ENCODE measurements at places on chromosomes 3 and 15.

DNA sequence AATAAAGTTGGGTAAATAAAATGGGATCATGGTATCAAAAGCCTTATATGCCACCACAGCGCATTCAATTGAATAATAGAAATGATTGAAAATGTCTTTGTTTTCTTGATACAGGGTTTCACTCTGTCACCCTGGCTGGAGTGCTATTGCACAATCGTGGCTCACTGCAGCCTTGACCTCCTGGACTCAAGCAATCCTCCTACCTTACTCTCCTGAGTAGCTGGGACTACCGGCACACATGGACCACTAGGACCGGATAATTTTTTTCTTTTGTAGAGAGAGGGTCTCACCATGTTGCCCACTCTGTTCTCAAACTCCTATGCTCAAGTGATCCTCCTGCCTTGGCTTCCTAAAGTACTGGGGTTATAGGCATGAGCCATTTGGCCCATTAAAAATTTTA lies 33.8 kb upstream of the BBX start:
- no peak for DNase-seq

GRCh38 chr15:63040954-63041353 lies 1.6 kb upstream of the TPM1 start:
- no peak for DNase-seq

GRCh38 chr3:180059356-180059755 lies 22.6 kb upstream of the PEX5L start:
- DNase-seq, result no peak

DNA sequence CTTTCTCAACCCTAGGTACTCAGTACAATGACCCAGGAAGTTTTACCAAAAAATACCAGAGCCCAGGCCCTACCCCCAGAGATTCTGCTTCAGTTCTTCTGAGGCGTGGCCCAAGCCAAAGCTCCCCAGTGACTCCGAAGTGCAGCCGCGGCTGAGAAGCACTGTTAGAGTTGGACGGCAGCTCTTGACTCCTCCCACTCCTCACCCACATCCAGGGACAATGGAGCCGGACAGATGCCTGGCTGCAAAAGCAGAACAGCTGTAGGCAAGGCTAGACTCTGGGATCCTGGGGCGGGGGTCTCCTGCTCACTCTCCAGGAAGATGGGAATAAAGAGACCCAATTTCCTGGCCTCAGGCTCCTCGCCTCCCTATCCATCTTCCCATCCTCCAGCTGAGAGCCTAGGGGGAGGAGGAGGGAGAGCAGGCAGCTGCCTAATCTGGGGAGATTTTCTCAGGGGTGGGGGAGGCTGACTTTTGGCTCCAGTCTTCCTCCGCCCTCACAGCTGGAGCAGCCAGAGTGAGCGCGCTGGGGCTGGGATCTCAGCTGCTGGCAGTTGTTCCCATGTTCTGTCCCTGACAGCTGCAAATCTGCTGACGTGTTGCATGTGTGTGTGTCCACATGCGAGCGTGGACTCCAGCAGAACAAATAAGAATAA lies 223.8 kb downstream of the OPA1 start:
- no peak for DNase-seq
